ENCODE measurements at places on chromosomes 2 and 18.
A peak's percentile ranks its signal among the peaks of the same experiment; 100 is the strongest.

GRCh38 chr2:220370764-220371163, 743.3 kb downstream of the SLC4A3 start:
- DNase-seq, result no peak

- no peak for DNase-seq
Observed at GRCh38 chr2:68248361-68248760, 4.0 kb downstream of the PPP3R1 start.

DNA sequence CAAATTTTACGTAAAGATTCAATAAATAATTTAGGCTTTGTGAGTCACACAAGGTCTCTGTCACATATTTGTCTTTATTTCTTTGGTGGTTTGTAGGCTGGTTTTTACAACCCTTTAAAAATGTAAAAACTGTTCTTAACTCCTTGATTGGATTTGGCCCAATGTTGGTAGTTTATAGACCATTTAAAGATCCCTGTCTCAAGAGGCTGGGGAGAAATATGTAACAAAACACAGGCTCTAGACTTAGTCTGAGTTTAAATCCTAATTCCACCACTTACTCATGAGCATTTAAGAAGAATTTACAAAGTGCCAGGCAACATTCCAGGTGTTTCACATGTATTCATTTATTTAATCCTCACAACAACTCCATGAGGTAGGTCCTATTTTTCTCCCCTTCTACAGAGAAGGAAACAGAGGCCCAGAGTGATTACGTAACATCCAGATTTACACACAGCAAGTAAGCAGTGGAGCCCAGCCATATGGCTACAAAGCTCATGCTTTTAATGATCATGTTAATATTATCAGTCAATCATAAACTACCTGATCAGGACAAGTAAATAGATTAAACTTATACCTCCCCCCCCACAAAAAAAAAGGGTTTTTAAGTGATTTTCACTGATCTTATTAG, 416.6 kb upstream of the ACVR2A start:
- no peak for DNase-seq

DNA sequence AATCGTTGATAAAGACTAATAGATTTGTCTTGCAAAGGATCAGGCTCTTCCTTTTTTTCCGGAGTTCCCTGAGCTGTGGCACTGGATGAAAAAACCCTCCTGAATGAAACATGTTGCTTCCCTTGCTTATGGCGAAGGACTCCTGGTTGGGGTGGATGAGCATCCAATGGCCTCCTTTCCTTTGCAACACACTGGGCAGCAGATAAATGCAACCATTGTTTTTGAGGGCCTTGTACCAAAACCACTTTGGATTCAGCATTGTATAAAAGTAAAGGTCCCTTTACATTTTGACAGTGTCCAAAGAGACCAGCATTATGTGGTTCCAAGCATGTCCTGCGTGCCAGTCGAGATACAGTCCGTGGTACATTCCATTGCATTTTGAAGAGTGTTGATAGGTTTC, 44.7 kb downstream of the FAM210A start:
- DNase-seq, result no peak

DNA sequence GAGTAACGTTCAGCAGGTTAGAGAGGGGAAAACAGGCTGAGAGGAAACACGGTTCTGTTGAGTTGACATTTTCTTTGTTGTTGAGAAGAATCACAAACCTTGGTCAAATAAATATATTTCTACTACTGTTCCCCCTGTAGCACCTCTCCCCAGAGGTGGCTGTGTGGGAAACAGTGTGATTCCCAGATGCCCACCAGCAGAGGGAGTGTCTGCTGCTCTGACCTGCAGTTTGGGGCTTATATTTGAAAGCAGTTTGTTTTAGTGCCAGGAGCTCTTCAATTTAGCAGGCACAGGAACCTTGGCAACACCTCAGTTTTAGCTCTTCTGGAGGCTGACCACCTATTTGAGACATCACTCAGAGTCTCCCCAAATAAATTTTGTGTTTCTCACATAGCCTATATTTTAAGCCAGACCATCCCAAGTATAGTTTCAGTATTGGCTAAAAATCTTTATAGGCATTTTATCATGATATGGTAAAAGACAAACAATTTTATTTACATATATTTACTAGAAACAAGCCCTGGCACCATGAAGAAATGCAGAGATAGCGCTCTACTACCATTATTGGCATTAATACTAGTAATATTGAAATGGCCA, 75.7 kb downstream of the PIK3C3 start:
- no peak for DNase-seq

DNA sequence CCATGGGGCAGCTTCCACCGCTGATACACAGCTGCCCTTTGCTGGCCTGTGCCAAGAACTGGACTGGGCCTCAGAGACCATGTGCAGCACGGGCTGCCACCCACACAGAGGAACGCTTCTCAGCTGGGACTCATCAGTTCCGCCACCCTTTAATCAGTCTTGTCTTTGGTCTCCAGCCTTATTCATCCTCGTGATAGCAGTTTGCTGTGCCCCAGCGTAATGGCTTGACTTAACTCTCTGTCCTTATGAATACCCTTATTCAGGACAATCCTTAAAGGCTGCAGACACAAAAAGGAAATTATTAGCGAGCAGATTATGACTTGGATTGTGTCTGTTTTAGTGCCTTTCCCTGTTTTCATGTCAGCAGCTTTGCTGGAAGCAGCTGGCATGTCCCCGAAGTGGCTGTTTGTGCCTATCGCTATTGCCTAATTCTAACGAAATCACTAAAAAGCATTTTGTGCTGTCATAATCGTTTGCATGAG, 108.9 kb upstream of the DAPL1 start:
- DNase-seq, result no peak

- no peak for DNase-seq
Observed at GRCh38 chr18:63603772-63604171, 16.6 kb downstream of the SERPINB13 start.

- DNase-seq, result no peak
Observed at GRCh38 chr2:100556746-100557145, 6.0 kb upstream of the PDCL3 start.

GRCh38 chr2:148814143-148814859, 60.7 kb upstream of the KIF5C start:
- DNase-seq, result peak; percentile 54

DNA sequence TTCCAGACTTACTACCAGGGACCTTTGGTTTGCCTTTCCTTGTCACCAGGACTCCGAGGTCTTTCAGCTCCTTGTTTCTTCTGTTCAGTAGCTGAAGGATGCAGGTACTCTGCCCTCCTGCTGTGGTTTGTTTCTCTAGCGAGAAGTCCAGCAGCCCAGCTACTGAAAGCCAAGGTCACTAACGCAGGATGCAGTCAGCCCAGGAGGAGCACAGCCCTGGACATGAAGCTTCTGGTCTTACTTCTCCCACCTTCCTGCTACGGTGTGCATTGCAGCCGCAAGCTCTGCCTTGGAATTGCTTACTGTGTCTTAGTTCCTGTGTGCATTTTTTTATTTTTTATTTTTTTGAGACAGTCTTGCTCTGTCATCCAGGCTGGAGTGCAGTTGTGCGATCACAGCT, 62.4 kb downstream of the DGKD start:
- no peak for DNase-seq

GRCh38 chr2:44836174-44836573, 105.3 kb upstream of the SIX3 start:
- DNase-seq, result no peak

- DNase-seq, result no peak
Observed at GRCh38 chr2:218438596-218438995, 19.7 kb downstream of the VIL1 start.

DNA sequence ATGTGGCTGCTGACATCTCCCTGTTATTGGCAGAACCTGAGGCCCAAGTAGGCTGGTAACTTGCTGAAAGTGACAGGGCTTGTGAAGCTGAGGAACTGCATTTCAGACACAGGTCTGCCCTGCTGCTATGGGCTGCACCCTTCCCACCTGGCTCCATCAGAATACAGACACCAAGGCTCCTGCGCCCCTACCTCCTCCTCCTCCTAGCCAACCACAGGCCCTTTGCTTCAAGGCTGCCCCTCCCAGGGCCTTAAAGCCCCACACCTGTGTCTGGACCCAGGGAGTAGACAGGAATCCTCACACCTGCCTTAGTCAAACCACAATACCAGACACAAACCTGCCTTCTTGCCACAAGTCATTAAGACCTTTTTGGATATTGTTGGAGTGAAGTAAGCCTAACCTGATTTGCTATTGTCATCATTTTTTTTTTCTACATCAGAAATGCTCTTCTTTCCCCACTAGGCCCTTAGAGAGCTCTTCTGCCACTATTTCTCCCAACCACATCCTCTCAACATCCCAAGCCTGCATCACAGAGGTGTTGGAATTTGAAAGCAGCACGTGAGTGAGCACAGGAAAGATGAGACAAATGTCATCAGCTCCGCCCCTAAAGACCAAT, 489.7 kb downstream of the EIPR1 start:
- DNase-seq, result no peak

DNA sequence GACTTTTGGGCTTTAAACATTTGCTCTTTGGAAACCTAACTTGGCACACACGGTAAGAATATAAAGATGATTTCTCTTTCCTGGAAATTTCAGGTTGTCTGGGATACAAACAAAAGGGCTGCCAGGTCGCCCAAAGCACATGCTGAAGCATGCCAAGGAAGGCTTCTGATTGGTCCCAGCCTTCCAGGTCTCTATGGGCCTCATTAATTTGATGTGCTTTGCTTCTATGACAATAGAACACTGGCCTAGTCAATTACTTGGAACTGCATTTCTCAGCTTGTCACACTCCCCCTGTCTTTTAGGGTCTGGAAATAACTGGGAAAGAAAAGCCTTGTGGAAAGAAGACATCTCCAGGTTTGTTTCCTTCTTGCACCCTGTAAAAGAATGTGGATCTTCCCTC, 228.9 kb downstream of the ADCYAP1 start:
- no peak for DNase-seq

DNA sequence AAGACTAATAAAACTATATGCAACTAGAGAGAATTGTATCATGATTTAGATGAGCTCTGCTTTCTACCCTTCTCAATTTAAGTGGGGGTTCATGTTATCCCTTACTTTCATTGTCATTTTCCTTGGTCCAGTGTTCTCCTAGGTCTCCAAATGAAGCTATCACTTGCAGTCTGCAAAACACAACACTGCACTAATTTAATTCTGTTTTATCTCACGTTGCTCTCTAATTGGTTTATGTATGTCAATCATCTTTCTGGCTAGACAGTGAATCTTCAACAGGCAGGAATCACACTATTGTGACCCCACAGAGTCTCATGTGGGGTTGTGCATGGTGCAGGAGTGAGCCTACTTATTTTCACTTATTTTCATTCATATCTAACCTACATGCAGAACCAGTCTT, 348.3 kb upstream of the SYT4 start:
- DNase-seq, result no peak

DNA sequence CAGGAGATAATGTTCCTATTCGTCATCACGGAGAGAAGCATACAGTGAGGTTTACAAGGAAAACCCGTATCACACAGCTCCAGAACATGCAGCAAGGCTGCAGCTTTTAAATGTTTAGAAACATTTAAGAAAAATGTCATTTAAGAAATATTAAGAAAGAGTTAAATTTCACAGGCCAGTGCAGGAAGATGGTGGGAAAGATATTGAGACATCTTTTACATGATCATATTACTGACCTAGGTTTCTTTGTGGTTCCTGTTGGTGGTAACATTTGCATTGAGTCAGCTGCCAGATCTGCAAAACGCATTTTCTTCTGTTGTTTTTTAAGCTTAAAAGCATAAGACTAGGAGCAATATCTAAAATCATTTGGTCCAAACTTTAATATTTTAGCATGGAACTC, 44.9 kb downstream of the CPO start:
- no peak for DNase-seq

GRCh38 chr2:108641756-108642155, 77.5 kb upstream of the RANBP2 start:
- DNase-seq, result no peak

- DNase-seq, result no peak
Observed at GRCh38 chr2:49105506-49105905, 48.8 kb downstream of the FSHR start.

GRCh38 chr2:126510356-126510755, 145.6 kb upstream of the GYPC start:
- DNase-seq, result no peak

DNA sequence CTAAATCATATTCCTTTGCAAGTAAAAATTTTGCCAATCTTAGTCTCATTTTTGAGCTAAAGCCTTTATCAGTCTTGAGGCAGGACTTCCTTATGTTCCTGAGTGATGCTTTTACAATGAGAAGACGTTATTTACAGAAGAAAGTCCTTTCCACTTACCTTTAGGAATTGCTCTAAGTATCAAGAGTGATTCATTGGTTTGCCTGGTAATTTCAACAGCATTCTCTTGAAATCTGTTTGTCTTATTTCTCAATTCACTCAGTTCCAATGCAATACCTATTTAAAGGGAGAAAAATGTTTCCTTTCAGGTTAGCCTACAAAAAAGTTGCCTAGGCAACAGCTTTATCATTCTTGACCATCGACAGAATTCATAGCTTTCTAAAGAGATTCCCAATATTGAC, 137.2 kb downstream of the LAMA1 start:
- no peak for DNase-seq

DNA sequence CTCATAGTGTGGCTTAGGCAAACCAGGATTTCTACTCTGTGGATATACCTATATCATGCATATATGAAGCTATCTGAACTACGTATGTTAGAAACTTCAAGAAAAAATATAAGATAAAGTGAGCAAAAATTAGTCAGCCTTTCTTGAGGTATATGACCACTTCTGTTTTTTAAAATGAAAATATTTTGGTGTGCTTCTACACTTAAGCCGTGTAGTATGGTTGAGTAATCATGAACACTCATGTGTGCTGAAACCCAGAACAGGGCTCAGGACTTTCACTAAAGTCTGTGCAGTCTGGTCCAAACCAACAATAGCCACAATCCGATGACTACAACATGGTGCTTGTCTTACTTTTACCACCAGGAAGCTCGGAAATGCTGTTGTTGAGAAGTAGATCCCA, 48.9 kb upstream of the TMEM177 start:
- DNase-seq, result no peak

GRCh38 chr2:86420913-86421312, 20.3 kb upstream of the KDM3A start:
- DNase-seq, result no peak

DNA sequence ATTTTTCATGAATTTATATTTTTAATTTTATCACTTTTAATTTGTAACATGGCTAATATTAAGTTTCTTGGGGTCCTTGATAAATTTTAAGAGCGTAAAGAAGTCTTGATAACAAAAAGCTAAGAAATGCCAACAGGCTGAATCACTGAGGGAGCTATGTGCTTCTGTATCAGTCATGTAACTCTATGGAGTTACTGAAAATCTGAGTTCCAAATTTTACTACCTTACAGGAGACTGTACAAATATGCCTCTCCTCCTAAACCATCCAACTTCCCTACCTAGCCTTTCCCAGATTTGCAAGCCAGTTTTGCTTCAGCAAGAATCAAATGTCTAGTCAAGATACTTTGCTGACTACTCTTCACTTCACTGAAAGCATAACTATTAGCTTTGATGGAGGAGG, 35.7 kb downstream of the FEZ2 start:
- peak; percentile 40 for DNase-seq

GRCh38 chr2:50751311-50752031, 280.5 kb downstream of the NRXN1 start:
- DNase-seq, result peak; percentile 23

Data from kidney glomerular epithelial cell (primary cell).